T-helper 2 cell (primary cell): ENCODE measurements at places on chromosomes 6 and 20.

- DNase-seq = no peak
Observed at GRCh38 chr6:135627092-135627715, 129.7 kb upstream of the AHI1 start.

GRCh38 chr6:149445573-149445972 lies 39.2 kb downstream of the ZC3H12D start:
- no peak for DNase-seq

- no peak for DNase-seq
Observed at GRCh38 chr6:108883172-108883571, 35.0 kb downstream of the ARMC2 start.

- DNase-seq = no peak
Observed at GRCh38 chr6:148244217-148244935, 98.3 kb upstream of the SASH1 start.

DNA sequence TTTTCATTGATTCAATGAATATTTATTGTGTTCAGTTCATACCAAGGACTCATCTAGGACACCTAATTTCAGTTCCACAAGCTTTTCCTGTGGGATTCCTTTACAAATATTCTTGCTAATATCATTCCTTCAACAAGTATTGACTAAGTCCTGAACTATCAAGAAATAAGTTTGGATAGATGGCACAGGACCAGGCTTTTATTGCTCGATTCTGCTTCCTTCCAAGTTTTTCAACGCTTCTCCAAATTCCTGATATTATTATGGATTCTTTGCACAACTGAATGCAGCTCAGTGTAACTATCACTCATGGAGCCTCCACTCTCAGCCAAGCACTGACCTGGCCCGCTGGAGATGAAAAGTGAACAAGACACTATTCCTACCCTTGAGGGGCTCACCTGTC lies 32.7 kb upstream of the COL21A1 start:
- no peak for DNase-seq

DNA sequence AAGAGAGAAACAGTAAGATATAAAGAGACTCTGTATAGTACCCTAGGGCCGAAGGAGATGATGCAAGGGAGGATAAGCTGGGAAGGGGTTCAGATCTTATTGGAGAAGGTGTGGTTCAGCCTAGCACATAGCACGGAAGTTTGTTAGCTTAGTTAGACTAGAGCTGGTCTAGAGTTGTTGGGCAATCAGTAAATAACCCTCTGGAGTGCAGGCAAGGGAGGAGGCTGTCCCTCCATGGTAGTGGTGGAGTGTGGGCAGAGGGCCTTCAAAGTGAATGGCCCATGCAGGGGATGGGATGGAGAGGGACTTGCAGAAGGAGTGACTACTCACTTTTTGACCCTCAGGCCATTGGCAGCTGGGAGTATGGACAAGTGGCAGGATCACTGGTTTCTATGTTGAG lies 20.0 kb downstream of the TULP4 start:
- no peak for DNase-seq

DNA sequence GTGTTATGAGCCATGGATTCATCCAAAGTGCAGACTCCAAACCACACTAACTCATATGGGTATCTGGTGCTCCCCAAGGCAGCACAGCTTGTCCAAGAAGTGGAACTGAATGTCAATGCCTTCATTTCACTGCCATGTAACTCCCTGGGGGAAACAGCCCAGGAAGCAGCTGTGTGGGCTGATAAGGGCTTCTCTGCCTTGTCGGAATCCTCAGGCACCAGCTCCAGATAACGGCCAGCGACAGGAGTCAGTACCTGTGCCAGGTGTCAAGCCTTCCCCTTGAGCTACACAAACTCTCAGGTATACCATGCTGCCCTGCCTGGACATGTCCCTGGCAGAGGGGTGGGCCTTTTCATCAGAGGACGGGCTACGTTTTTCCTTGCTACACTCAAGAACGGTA lies 751.9 kb upstream of the CHD6 start:
- DNase-seq = no peak
